ENCODE measurements at places on chromosomes 11 and 22.
A peak's percentile ranks its signal among the peaks of the same experiment; 100 is the strongest.

DNA sequence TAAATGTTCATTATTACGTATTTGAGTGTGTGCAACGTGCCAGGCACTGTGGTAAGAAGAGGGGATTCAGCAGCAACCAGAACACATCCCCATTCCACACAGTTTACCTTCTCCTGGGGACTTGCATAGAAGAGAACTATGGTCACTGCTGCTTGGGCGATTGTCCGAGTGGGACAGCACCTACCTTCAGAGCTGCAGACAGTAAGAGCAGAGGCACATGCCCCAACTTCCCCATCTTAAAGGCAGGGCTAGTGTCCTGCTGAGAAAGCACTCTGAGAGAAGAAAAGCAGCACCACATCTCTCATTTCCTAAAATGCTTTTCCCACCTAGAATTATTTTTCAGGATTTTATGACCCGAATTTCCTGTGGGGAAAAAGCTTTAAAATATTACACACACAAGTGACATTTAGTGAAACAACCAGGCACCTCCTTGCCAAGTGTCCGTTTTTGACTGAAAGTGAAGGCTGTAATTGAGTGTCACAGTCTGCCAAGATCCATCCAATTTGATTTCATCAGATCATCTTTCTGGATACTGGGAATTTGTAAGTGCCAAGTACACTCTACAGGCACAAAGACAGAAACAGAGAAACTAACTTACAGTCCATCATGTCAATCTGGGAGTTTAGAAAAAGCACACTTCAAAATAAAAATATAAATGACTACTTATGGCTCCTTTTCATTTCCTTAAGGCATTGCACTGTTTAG lies 24.6 kb downstream of the TRAF6 start:
- no peak for DNase-seq

DNA sequence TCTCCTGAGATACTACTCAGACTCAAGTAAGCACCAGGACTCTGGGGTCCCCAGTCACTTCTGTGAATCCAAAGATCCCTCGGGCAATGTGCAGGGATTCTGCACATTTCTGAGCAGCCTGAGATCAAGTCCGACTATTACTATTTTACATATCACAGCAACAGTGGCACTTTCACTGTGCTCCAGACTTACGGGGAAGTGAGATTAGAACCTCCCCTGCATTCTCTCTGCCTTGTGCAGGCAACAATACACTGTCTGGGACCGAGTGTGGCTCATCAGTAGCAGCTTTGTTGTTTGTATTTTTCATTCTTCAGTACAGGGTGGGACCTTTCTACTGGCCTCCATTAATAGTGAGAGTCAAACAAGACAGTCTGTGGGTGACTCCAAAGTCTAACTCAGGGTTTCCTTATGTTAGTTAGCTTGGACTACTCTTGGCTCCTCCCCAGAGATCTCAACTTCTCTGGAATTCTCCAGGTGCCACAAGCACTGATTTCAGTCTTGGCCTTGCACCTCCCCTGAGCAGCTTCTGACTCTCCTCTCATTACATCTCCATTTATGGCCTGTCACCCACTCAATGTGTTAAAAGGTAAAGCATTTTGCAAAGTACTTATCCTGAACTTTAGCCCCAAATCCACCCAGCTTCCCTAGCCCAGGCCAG lies 76.2 kb upstream of the TOP3B start:
- no peak for DNase-seq

DNA sequence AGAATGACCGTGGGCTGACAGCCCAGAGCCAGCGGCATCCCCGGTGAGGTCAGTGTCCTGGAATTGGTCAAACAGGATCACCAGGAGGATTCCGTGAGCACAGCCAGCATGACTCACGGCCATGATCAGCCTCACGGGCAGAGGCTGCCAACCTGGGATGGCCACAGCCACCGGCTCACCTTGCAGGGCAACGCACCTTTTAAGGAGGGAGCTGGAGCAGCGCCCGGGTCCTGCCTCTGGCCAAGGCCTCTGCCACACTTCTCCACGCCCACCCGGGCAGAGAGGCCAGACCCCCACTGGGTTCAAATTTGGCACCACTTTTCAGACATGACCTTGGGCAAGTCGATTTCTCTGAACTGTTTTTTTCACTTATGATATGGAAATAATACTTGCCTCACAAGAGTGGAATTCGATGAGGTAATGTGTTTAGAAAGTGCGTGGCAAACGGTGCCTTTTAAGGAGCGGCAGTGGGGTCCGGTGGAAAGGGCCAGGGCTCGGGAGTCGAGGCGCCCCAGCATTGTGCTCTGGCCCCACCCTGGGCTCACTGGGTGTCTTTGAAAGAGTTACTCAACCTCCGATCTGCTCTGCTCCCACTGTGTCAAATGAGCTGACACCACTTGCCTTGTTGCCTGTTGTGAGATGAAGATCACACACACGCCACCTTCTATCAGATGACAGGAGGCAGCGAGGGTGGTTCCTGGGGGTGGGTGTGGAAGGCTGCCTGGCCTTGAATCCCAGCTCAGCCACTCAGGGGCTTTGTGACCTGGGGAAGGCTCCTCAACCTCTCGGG lies 16.0 kb downstream of the TXN2 start:
- DNase-seq = no peak

DNA sequence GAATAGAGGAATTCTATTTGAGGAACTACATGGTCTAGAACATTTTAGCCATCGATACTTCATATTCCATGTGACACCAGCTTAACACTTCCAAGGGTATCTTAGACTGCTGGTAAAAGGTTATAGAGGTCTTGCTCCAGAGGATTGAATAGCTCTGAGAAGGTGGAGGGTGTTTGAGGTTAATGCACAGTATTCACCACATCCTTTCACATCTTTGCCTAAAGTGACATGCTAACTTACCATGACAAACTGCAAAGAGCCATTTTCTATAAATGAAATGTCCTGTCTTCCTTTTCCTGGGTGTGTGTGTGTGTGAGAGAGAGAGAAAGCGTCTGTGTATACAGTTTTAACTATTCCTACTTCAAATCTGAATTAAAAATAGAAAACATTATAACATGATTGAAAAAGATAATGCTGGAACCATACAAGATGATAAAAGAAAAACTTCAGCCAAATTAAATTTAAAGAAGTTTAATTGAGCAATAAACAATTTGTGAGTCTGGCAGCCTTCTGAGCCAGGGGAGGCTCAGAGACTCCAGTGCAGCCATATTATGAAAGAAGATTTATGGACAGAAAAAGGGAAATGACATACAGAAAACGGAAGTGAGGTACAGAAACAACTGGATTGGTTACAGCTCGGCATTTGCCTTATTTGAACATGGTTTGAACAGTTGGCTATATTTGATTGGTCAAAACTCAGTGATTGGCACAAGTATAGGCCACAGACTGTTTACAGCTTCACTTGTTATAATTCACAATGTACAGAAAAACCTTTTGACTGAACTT lies 320.9 kb upstream of the CCDC179 start:
- peak; percentile 17 for DNase-seq

DNA sequence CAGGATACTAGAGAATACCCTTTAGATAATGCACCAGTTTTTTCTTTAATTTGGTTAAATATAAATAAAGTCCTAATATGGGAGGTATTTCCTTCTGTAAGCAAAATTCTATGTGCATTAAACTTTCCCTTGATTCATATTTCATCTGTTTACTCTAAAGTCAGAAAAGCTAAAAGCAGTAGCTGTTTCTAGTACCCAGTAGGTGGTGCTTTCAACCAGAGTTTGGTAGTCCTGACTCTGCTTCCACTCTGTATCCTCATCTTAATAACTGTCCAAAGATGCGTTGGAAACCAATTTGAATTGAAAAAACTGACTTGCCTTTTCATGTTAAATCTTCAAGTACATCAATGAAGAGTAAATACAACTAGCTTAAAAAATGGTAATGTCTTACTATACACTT lies 1065.2 kb downstream of the JRKL start:
- no peak for DNase-seq

DNA sequence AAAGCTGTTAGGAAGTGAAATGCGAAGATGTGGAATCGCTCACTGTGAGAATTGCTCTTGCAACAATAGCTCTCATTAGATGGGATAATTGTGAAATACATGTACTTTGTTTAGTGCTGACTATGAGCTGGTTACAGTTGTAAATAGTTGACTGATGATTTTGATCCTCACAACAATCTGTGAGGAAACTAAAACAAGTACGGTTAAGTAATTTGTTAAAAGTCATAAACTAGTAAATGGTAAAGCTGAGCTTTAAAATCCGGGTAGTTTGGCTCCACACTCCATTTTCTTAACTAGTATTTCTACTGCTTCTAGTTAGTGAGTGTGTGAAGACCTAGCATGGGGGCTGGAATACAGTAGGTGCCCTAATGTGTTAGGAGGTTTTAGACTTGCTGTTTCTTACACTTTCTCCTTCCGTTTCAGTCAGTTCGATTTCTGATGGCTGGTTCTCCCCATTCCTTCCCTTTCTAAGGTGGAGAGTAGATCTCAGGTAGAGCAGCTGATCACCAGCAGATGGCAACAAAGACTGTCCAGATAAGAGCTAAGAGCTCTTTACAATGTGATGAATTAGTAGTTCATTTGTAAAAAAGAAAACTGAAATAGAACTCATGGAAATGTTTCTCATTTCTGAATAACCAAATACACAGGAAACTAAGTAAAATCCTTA lies 16.3 kb upstream of the CYP2R1 start:
- DNase-seq = peak; percentile 36

GRCh38 chr22:23036684-23037428 lies 33.5 kb upstream of the GNAZ start:
- DNase-seq = no peak

DNA sequence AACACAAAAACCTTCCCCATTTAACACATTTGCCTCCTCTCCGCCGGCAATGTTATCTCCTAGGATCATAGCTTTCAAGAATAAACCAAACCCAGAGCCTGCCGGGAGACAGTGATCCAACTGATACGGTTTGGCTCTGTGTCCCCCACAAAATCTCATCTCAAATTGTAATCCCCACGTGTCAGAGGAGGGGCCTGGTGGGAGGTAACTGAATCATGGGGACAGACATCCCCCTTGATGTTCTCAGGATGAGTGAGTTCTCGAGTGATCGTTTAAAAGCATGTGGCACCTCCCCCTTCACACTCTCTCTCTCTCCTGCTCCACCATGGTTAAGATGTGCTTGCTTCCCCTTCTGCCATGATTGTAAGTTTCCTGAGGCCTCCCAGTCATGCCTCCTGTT lies 33.3 kb downstream of the RBFOX2 start:
- DNase-seq = no peak

- DNase-seq = no peak
These were observed 10.7 kb upstream of the LRRC10B start for GRCh38 chr11:61497876-61498275.

DNA sequence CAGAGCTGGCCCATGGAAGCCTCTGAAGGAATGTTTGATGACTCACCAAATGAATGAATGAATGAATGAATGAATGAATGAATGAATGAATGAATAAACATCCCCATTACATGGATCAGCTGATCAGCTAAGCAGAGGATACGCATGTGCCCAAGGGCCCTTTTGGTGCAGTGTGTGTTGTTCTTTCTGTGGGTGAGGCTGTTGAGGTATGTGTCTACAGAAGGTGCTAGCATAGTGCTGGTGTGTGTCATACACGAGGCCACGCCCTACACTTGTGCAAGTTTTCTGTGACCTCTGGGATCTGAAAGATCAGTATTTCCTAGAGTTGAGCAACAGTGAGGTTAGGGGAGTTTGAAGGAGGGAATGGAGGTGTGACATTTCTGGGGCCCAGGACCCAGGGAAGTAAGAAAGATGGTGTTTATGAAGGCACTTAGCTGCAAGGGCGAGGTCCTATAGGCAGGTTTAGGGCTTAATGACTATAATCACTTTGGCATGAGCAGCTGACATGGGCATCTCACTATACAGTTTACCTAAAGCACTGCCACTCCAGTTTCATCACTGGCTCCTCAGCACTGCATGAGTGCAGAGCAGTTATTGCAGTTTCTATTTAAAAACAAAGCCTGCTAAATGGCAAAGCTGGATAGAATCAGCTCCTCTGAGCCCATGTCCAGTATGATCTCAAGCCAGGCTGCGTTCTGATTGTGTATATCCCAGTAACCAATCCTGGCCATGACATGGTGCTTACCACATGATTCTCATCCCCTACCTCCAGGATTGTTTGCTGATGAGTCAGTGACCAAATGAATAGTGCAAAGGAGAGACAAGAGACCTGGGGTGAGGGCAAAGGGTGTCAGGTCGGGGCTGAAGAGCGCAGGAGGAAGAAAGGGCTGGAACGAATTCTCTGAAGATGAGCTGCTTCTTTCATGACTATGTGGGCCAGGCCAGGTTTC lies 36.4 kb upstream of the E2F8 start:
- no peak for DNase-seq

DNA sequence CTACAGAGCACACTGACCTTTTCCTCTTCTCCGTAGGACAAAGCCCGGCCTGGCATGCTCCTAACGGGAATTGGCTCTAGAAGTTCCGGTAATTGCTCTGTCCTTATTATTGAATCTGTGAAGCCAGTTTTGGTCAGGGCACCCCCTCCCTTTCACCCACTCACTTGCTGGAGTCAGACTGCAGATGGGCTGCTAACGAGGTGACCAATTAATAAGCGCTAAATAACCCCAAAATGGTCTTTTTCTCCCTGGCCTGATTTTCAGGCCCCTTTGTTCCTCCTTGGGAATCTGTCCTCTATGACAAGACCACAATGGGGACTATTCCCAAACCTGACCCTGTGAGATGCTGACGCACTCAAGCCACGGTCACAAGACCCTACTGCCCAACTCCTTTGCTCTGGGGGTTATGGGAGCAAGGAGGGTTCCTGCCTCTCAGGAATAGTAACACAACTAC lies 610.0 kb upstream of the CADM1 start:
- no peak for DNase-seq

DNA sequence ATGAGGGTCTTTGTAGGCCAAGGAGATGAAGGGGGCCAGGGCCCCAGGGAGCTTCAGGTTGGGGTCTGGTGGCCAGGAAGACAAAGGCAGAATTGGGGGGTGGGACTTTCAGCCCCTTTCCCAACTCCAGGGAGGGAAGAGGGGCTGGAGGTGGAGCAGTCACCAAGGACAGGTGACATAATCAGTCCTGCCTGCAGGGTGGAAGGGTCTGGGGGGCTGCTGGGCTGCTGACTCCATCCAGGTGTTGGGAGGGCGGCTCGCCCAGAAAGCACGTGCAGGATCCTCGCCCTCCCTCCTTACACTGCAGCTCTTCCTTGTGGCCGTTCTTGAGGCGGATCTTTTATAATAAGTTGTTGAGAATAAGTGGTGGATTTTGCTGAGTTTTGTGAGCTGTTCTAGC lies 1491.1 kb downstream of the TBC1D22A start:
- DNase-seq = no peak

GRCh38 chr22:25709758-25710157 lies 32.2 kb upstream of the MYO18B start:
- DNase-seq = no peak

DNA sequence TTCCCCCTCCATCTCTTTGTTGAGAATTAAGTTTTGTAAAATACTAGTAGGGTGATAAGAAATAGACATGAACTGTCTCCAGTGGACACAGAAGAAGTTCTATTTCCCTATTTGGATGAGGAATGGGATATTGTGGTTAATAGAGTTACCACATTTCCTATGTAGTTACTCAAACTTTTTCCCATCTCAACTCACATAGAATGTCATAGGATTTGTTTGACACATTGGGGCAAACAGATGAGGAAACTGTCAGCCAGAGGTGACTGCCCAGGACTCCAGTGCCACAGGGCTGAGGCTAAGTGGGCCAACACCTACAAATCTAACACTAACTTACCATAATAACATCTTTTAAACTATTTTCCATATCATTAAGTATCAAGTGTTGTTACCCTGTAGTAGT lies 58.3 kb downstream of the CCDC83 start:
- no peak for DNase-seq

- peak; percentile 42 for DNase-seq
These were observed 31.5 kb downstream of the KIAA0930 start for GRCh38 chr22:45208993-45209838.

- DNase-seq = peak; percentile 94
These were observed 511 bp upstream of the CLCF1 start for GRCh38 chr11:67373648-67374570.

All from CD8-positive, alpha-beta T cell (primary cell).